Sigmoid colon (tissue), 7 donors: ENCODE measurements at places on chromosomes 11 and 22. TPM values are rescaled to one million over a fixed set of nuclear protein-coding genes. Genes with fewer than 3 reads are reported as not detected.

The BTBD10 gene
- 18.9 TPM for polyA plus RNA-seq

The AP2A2 gene
- polyA plus RNA-seq: 21.0 TPM

The PKNOX2 gene
- polyA plus RNA-seq: 0.23 TPM

The OR51B5 gene
- polyA plus RNA-seq: not detected

The GAL3ST1 gene
- polyA plus RNA-seq: 3.6 TPM

The PTPRCAP gene
- 2.4 TPM for polyA plus RNA-seq

The DENND5A gene
- polyA plus RNA-seq: 19.3 TPM

DNA sequence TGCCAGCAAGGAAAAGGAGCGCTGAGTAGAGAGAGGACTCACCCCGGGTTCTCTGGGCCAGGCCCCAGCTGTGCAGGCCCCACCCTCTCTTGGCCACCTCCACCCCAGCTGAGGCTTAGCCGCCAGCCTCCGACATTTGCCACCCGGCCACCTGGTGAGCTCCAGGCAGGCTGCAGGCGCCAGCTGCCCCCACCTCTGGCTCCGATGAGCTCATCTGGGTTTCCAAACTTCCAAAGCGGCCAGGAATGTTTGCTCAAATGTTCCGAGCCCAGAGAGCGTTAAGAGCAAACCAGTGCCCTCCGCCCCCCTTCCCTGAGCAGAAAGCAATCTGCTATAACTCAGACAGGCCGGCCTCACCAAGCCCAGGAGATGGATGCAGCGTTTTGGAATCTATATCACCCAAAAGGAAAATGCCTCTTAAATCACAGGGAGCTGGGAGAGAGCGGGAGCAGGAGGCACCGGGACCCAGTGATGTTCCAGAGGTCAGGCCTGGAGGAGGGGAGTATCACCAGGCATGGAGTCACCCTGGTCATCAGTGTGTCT lies 9.1 kb upstream of the MN1 start:
- peak; percentile 93 for DNase-seq

- no peak for DNase-seq
These were observed 100.6 kb upstream of the SORL1-AS1 start for GRCh38 chr11:121553389-121553788.

GRCh38 chr22:44328762-44329161 lies 16.0 kb upstream of the SHISAL1 start:
- DNase-seq: peak; percentile 58

- DNase-seq: no peak
These were observed 206.3 kb downstream of the SNX19 start for GRCh38 chr11:130710021-130710420.

GRCh38 chr11:35611741-35612140 lies 6.5 kb upstream of the FJX1 start:
- no peak for DNase-seq

DNA sequence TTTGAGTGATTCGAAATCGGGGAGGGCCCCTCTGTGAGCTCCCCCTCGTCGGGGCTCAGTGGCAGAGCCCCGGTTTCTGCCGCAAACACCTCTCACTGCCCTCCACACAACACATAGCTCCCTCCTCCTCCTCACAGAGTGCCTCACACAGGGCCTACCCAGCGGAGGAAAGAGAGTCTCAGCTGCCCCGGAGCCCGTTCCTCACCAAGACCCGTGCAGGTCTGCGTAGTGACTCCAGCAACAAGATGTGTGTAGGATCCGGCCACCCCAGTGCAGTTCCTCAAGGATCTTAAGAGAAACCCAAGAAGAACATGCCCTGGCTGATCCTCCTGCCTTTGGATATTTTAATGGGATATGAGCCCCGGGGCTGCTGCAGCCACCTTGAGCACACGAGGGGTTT lies 238.4 kb downstream of the BRD1 start:
- no peak for DNase-seq

- no peak for DNase-seq
These were observed 9.4 kb downstream of the UEVLD start for GRCh38 chr11:18578975-18579598.

- no peak for DNase-seq
These were observed 1.6 kb upstream of the ELFN2 start for GRCh38 chr22:37428649-37429586.

GRCh38 chr11:3639841-3640240 lies 2.0 kb downstream of the ART5 start:
- no peak for DNase-seq

- DNase-seq: peak; percentile 71
These were observed 456 bp downstream of the AAMDC start for GRCh38 chr11:77821349-77821851.

- DNase-seq: no peak
These were observed 6.6 kb upstream of the GRAMD4 start for GRCh38 chr22:46613606-46614021.

DNA sequence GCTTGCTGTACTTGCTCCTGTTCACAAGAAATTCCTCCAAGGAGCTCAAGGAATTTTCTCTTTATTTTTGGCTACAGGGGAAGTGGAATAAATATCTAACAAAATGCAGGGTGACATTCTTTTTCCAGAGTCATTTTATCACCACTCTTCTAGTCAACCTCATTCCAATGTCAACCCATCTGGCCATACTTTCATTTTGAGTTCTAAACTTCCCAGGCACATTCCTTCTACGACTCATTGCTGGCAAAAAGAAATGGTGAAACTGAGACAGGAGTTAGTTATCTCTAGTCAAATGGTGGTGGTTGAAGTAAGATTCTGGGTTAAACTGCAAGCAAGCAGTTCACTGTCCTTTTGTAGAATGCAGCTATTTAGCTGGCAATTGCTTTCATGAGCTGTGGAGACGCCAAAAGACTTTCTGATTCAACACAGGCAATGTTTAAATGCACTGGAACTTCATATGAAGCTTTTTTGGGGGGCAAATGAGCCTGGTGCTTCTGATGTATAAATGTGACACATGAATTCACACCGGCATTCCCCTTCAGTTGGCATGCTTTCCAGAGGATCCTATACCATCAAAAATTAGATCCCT lies 304.6 kb downstream of the CADM1 start:
- DNase-seq: no peak

DNA sequence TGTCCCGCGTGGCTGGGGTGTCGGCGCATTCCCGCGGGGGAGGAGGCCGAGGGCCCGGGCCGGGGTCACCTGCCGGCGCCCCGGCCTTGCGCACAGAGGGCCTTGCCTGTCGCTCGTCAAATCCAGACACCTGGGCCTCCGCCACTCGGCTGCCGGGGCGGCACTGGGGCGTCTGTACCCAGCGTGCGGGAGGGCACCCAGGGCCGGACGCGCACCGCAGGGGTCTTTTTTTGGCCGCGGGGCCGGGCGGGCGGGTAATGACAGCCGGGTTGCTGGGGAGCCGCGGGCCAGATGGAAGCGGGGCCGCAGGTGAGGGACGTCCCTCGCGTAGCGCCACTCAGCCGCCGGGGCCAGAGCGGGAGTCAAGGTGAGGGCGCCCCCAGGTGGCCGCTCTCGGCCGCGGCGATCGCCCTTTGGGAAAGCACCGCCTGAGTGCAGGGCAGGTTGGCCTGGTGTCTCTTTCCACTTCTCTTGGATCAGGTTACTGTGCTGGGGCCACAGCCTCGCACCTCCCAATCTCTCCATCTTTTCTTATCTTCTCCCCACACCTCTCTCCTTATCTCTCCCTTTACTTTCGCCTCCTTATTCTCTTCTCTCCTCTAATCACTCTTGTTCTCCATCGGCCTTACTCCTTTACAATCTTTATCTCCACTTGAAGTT lies 3.5 kb downstream of the PHLDB1 start:
- peak; percentile 92 for DNase-seq

DNA sequence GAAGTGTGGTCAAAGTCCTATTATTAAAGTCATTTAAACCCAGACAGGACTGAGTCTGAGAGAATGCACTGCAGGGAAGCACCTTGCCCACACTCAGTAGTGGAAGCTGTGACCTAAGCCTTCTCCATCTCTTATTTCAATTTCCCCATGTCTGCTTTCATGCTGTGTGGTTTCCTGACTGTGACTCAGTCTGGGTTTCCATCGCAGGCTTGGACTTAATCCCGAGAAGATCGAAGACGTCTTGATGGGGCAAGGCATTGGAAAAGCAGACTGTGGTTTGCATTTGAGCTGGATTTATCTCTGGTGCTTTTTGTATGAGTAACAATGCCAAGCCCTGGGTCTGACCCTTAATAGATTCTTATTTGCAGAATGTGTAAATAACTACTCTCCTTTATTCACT lies 238.9 kb downstream of the NTM start:
- DNase-seq: no peak

DNA sequence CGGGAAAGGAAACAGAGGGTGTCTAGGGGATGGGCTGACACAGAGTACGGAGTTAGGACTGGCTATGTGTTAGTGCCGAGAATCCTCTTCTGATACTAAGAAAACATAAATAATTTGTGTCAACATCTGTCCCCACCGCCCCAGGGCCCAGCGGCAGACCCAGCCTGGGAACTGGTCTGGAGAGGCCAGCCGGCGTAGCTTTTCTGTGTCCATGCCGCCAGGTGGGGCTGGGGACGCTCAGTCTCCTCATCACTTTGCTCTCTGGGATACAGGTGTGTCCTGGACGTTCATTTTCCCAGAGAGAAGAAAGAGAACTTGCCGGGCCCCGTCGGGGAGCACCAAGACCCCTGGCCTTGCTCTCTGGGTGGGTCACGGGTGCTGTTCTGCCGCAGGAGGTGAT lies 54.7 kb downstream of the WNT7B start:
- DNase-seq: no peak

DNA sequence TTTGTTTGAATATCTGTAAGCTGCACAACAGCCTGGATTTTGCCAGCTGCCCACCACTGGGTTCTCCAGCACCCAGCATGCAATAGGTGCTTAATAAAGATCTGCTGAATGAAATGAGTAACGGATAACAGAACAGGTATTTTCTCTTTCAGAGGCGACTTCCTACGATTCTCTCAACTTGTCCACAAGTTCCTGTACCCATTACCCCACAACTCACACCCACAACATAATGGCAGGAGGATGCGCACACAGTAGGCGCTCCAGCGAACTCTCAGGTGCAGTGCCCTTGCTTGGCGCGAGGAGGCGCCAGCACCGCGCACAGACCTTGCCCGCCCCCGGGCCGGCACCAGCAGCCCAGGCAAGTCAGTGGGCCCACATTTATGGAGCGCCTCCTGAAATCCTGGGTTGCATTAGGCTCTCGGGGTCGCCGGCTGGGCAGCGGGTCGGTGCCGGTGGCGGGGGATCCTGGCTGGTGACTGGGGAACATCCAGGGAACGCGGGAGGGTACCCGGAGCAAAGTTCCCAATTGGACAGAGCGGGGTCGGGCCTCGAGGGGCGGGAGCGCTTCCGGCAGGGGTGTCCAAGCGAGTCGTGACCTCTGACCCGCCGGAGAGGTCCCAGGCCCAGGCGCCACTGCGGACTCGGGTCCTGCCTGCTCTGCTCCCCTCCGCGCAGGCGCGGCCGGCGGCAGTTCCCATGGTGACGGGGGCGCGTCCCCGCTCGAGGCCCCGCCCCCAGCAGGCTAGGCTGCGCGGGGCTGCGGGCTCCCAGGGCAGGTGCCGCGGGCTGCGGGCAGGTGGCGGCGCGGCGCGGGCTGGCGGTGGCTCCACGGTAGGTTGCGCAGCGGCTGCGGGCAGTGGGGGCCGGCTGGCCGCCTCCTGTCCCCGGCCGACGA lies at the start of gene KIAA1671:
Gene KIAA1671, plus strand, starts transcription at position 775 of the 895 bp plus-strand sequence. CDS start 75,284 bp downstream, outside the sequence.
- peak; percentile 88 for DNase-seq

- DNase-seq: no peak
These were observed 30.1 kb downstream of the CERK start for GRCh38 chr22:46707827-46708570.

DNA sequence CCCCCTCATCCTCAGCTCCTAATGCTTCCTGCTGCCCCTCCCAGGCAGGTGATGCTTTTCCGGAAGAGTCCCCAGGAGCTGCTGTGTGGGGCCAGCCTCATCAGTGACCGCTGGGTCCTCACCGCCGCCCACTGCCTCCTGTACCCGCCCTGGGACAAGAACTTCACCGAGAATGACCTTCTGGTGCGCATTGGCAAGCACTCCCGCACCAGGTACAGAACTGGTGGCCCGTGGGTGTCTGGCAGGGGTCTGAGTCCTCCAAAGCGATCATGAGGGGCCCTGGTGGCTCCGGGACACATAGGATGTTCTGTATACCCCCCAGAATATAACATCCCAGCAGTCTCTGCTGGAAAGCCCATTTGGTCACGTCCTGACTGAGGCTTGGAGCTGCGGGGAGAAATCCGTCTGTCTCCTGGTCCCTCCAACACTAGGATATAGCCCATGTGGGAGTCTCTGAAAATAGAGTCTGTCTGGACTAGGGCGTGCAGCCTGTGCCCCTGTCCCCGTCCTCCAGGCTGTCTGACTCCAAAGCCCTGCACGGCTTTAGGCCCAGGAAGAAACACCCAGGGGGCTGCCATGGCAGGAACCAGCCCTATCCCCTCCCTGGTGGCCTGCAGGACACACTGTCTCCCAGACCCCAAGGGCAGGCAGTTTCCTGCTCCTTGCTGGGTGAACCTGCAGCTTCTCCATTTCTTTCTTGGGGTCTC lies 9.1 kb downstream of the F2 start:
- no peak for DNase-seq

GRCh38 chr11:76073724-76074123 lies 132.6 kb downstream of the WNT11 start:
- no peak for DNase-seq

DNA sequence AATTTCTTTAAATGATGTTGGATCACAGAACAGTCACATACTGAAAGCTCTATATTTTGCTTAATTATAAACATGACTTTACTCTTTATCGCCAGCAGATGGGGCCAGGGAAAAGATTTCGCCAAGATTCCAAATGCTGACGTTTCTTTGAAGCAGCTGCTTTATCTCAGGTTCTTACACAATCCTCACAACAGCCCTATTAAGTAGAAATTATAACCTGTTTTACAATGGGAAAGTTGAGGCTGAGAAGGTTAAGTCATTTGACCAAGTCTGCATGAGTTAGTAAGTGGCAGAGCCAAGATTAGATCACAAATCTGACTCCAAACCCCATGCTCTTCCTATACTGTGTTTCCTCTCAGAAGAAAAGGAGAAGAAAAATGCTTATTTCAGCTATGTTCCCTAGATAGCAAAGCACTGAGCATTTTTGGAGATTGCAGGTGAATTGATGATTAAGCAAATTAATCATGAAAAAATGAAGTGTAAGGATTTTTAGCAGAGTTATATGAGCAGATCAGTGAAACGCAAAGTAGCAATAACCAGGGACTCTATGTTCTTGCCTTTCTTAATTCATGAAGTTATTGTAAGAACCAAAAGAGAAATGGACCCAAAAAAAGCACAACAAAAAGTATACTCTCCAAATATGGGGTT lies 79.0 kb downstream of the AASDHPPT start:
- DNase-seq: peak; percentile 67

DNA sequence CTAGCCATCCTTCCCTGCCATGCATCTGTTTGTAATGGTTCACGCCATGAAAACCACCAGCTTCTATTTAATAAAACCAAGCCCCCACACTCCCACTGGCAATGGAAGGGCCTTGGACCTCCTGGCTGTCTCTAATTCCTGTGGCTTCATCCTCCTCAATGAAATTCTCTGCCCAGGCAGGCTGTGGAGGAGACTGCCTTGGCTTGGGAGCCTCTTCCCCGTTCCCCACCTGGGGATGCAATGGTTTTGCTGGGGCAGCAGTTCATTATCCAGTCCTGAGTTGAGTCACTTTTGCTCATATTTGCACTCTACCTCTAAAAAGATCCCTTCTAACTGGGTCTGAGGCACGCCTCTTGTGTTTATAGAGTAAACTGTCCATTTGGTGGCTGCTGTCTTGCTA lies 515.8 kb downstream of the NTM start:
- DNase-seq: no peak
